Activated naive CD4-positive, alpha-beta T cell treated with anti-CD3 and anti-CD28 coated beads, Interleukin-2, amount 50 U/mL, for 16 hours (primary cell): ENCODE measurements at places on chromosomes 2 and 18.

DNA sequence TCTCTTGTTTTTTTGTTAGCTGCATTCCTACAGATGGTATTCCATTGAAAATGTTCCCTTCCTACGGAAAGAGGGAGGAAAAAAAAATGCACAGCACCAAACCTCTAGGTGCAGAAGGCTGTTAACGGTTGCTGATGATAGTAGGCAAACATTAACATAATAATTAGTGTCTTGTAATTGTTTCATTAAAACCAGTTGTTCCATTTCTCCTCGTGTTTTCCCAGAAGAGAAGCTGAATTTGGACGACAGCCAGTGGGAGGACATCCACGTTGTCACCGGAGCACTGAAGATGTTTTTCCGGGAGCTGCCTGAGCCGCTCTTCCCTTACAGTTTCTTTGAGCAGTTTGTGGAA is 494.7 kb downstream of the ARHGAP15 start:
- DNase-seq: no peak

- no peak for DNase-seq
These were observed 42.9 kb upstream of the LPIN2 start for GRCh38 chr18:3055816-3056215.

DNA sequence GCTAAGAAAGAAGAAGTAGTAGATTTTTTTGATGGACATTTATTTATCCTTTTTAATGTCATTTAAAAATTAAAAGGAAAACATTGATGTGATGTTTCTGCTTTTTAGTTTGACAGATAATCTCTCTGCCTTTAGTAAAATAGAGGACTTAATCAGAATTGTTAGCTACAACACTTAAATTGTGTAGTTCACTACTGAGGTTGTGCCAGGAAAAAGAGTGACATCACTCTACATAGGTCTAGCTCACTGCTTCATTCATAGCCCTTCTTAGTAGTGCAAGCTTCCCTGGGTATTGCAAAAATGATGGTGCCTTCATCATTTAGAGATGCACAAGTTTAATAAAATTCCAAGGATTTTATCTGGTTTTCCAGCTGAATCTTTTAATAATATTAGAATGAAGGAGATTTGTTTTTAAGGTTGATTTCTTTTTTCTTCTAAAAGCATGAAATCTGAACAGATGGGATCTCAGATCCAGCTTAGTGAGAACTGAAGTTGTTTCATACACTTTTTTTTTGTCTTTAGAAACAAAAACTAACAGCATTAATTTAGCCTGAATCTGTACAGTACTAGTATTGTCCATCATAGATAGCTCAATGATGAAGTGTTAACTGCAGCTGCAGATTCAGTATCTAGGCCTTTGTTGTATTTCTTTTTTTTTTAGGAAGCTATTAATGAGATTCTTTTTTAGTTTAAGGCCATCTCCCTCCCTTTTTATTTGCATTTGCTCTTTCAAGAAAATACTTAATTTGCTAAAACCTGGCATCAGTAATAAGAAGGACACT is 20.6 kb upstream of the TMEFF2 start:
- DNase-seq: no peak

GRCh38 chr2:237649541-237650454 is 22.4 kb downstream of the LRRFIP1 start:
- DNase-seq: no peak

- no peak for DNase-seq
These were observed 158.0 kb upstream of the RBMS1 start for GRCh38 chr2:160651416-160652200.

GRCh38 chr18:58098706-58099105 is 54.7 kb downstream of the NEDD4L start:
- no peak for DNase-seq

DNA sequence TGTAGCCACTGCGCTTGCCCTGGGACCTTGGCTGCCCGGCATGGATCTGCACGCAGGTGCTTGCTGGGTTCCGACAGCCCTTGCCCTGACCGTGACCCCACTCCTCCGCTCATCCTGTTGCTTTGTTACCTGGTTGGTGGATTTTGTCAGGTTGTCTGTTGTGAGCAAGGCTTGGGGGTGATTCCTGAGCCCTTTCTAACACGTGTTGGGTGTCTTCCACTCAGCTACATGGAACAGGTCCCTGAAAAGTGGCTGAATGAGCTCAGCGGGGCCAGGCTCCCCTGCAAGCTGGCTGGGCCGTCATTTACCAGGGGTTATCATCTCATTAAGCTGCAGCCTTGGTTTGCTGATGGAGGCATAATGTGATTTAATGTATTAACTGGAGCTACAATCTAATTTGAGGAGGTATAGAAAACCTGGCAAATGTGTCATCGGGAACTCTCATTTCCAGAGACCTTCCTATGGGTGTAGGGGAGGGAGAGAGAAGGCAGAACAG is 24.6 kb downstream of the RAMP1 start:
- no peak for DNase-seq

- DNase-seq: no peak
These were observed 334.5 kb upstream of the CDH2 start for GRCh38 chr18:28511413-28511821.

DNA sequence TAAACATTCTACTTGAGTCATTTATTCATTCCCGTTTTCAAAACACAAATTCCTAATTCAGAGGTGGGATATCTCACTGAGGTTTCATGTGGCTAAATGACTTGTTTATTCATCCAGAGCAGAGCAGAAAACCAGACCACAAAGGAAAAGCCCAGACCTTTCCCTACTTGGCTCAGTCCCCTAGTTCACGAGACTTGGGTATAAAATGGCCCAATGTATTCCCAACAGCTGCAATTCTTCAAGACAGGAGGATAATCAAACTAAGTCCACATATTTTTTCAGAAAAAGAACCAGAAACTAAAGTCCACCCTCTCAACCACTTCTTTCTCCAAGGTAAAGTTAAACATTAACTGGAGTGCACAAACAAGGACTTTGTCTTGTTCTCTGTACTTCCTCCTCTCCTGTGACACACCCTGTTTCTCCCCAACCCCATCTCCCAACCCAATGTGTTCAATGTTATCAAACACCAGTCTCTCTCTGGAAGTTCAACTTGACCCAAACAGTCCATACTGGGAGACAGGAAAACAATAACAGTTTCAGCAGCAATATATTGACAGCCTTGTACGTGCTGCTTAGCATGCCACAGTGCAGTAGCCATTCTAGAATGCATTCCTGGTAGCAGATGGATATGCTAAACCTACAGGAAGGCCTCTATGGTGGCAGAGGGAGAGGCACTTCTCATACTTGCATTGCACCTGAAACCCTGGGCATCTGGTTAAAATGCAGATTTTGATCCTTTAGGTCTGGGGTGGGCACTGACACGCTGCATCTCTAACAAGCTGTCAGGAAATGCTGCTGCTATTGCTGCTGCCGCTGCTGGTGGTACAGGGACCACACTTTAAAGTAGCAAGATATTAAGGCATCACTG is 110.7 kb downstream of the INO80D start:
- no peak for DNase-seq

GRCh38 chr2:130954873-130955272 is 118.2 kb downstream of the ARHGEF4 start:
- DNase-seq: no peak

DNA sequence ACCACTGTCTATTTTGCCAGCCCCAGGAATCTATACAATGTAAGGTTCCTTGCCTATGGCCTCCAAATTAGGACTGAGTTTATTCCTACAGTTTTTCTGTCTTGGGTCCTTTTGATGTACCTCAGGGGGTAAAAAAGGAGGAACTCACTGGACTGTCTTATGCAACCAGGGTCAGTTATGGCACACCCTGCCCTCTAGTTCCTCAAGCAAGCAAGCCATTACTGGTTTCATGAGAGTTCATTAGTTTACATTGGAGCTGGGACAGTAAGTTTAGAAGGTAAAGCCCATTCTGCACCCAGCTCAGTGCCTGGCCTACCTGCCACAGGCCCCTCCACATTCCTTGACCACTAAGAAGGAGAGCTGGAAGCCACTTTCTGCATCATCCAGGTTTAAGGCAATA is 68.7 kb upstream of the WIPF1 start:
- no peak for DNase-seq
